ENCODE measurements at places on chromosomes 2 and 18.

DNA sequence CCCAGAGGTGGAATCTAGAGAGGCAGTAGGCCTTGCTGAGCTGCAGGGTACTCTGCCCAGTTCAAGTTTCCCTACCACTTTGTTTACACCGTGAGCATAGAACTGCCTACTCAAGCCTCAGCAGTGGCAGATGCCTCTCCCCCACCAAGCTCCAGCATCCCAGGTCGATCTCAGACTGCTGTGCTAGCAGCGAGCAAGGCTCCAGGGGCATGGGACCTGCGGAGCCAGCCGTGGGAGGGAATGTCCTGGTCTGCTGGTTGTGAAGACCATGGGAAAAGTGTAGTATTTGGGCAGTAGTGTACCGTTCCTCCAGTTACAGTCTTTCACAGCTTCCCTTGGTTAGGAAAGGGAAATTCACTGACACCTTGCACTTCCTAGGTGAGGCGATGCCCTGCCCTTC lies 50.6 kb upstream of the FSIP2 start:
- DNase-seq = no peak

GRCh38 chr2:25854613-25855012 lies 23.7 kb downstream of the ASXL2 start:
- DNase-seq = no peak

DNA sequence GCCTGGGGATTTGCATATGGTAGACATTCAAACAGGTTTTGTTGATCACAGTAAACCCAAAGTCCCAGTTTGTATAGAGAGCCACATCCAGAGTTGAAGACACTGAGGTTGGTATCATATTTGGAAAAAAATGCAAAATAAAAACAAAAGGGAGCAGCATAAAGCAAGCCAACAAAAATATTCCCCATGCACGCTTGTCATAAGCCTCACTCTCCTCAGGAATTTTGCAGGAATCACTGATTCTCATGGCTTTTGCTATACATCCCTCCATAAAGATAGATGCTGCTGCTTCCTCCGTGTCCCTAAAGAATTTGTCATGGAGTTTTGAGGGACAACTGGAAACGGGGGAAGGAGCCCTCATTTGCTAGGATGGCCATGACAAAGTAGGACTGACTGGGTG lies 108.8 kb upstream of the TCF4 start:
- no peak for DNase-seq

DNA sequence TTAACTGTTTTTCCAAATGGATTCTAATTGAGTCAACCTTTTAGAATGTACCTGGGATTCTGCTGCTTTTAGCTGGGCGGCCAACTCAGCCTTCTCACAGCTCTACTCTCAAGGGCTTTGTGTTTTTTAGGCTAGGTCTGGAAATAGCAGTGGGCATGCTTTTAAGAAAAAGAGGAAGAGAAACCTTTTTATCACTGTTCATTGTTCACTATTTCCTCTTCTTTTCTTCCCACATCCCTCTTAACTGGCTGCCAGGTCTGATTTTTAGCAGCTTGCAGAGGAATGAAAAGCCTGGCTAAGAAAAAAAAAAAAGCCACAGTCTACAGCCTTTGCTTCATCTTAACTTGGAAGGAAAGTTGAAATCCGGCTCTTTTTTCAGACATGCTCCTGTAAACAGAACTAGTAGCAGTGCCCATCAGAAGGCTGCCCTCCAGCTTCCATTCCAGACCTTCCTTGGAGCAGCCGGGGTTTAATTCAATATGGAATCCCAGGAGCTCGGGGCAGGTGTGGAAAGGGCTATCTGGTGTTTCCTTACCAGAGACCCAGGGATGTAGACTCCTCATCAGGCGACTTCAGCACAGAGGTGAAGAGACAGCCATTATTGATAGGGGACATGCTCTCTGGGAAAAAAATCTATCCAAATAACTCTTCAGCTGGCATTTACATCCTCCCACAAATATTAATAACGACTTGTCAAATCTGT lies 230.7 kb downstream of the MYO3B start:
- no peak for DNase-seq

- DNase-seq = no peak
These were observed 832.9 kb upstream of the FANCL start for GRCh38 chr2:59074071-59074470.

DNA sequence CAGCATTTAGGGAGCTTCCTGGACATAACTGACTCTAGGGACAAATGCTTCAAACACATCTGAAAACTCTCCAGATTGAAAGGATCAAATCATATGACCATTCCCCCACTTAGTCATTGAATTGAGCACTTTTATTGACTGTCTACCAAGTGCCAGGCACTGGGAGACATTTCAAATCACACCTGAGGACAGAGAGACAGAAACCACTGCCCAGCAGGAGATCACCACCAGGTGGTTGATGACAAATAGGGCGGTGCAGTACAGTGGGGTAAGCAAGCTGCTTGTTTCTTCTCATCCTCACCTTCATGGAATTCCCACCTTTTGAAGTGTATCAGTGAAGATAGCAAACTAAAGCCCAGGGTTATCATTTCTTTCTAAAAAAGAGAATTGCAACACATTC lies 19.0 kb upstream of the CXCR4 start:
- no peak for DNase-seq

DNA sequence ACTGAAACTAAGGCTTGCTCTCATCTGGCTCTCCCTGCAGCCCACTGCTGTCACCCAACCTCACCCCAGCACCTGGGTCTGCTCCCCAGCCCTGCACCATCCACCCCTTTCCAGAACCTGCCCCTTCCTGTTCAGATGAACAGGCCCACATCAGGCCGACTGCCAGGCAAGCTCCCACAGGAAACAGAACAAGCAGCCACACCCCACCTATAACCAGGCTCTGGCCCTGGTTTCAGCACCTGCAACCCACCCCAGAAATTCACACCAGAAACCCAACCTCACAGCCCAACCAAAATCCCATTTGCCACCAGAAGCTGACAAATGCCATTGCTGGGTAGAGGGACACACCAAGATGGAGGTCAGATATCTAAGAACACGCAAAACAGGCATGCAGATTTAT lies 159.2 kb upstream of the ID2 start:
- DNase-seq = no peak

DNA sequence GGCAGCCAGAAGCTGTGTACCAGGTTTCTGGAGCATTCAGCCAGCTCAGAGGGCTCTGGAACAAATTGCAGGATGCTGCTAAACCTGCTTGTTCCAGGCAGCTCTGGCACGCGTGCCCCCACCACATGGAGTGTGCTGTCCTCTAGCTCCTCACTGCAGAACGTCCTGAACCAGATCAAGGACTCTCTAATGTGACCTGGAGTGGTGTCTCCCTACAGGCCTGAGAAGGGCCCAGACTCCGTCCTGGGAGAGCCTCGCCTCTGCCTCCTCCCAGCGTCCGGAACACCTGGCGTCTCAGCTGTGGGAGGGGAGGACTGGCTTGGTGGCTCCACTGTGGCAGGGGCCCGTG lies 115.6 kb upstream of the GPC1 start:
- no peak for DNase-seq

DNA sequence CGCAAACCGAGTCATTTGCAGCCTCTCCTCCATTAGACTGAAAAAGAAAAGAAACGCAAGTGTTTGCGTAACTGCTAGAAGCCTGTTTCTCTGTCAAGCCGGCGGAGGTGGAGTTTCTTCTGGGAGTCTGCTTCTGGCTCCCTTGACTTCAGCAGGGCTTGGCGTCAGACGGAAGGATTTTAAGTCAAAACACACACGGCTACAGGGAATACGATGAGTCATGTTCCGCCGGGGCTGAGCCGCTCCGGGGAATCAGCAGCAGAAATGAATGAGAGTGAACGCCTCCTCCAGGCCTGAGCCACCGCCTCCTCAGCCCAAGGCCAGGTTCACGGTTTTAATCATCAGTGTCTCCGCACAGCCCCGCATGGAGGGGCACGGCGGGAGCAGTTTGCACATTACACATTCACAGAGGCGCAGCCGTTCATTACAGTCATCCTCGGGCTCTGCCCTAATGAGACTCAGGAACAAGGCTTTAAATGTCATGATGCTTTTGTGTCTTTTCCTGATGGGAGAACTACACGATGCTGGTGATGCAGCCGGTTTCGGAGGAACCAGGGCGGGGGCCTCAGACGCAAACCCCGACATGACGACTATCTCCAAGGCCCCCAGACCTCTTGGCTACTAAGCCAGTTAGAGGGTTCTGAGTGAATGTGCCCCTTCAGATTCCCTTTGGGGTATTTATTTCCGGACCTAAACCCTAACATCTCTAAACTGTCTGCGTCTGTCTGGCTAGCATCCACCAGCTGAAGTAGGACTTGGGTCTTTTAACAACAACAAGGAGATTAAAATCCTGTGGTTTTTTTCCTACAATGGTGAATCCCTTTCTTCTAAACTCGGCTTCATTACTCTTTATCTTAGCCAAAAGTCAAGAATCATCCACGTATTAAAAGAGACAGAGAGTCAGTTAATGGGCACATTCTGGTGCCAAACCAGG lies 11.1 kb upstream of the SCG2 start:
- no peak for DNase-seq

- no peak for DNase-seq
These were observed 139.4 kb downstream of the RNF152 start for GRCh38 chr18:61753373-61753772.

DNA sequence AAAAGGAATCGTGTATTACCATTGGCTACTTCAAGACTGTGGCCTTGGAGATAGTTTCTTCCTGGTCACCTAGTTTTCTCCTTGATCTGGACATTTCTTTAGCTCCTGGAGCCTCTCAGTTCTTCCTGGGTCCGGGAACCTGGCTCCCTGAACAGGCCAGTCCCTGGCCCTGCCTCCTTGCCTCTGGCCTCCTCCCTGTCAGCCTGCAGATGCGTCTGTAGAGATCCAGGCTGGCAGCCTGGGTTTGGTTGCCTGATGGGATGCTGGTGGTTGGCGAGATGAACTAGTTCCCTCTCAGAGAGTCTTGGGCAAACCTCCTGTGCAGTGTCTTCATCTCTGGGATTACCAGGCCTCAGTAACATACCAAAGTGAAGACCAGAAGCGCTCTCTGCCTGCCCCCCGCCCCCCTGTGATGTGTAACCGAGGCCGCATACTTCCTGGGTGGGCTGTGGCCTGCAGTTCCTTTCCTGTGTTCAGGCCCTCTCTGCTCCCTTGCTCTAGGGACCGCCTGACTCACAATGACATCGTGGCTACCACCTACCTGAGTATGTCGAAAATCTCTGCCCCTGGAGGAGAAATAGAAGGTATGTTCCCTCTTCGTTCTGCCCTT lies 85.4 kb downstream of the DYSF start:
- no peak for DNase-seq

DNA sequence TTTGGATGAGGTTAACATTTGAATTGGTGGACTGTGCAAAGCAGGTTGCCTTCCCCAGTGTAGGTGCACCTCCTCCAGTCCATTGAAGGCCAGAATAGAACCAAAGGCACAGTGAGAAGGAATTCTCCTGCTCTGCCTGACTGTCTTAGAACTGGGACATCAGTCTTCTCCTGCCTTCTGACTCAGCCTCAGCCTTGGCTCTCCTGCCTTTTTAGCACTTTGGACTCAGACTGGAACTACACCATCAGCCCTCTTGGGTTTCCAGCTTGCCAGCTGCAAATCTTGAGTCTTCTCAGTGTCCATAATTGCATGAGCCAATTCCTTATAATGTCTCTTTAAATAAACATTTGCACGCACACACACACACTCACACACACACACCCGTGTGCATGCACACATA lies 8.0 kb upstream of the TMEM177 start:
- DNase-seq = no peak

GRCh38 chr2:69563021-69563420 lies 80.5 kb downstream of the AAK1 start:
- no peak for DNase-seq

- DNase-seq = no peak
These were observed 161.4 kb downstream of the PXDN start for GRCh38 chr2:1582891-1583341.

DNA sequence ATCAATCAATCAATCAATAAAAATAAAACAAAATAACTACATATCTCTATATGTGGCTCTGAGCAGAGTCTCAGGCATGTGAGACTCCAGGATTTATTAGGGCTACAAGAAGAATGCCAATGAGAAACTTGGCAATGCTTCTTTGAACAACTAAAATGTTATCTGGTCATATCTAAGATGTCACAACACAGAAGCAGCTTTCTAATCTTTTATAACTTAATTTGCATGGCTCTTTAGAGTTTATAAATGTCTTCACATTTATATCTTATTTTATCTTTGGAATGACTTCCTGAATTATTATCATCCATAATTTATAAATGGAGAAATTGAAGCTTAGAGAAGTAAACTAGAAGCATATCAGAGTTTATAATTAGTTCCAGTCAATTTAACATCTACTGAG lies 14.9 kb upstream of the MAP4K3 start:
- no peak for DNase-seq

GRCh38 chr2:98935111-98935770 lies 784 bp downstream of the CRACDL start:
- no peak for DNase-seq

GRCh38 chr2:26809876-26810577 lies 24.2 kb downstream of the CENPA start:
- no peak for DNase-seq

- DNase-seq = no peak
These were observed 107.3 kb upstream of the IL1R2 start for GRCh38 chr2:101884423-101884822.

GRCh38 chr2:200585340-200585729 lies 479 bp upstream of the AOX1 start:
- DNase-seq = no peak

GRCh38 chr2:33220533-33220932 lies 255.9 kb upstream of the RASGRP3 start:
- DNase-seq = no peak

DNA sequence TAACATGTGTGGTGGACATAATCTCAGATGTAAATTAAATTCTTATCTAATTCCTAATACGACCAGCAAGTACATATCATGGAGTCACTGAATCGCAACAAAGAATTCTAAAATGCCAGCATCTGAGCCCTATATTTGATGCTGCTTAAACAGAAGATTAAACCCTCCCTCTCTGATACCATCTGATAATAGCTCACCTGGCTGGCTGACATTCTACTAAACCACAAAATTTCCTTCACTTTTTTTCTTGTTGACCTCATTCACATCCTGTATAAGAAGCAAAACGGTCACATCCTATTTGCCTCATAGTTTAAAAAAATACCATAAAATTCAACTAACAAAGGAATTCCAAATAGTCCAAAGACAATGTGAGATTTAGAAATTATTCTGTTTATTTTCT lies 371.6 kb upstream of the SLC8A1 start:
- no peak for DNase-seq

DNA sequence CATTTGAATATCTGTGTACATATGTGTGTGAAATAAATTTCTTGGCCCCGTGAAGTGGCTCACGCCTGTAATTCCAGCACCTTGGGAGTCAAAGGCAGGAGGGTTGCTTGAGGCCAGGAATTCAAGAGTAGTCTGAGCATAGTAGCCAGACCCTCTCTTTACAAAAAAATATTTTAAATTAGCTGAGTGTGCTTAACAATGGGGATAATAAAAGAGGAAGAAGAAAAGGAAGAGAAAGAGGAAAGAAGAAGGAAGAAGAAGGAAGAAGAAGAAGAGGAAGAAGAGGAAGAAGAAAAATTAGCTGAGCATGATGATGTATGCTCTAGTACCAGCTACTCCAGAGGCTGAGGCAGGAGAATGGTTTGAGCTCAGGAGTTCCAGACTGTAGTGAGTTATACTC lies 52.1 kb upstream of the XPO1 start:
- no peak for DNase-seq

All from central memory CD4-positive, alpha-beta T cell (primary cell).